ENCODE measurements at places on chromosomes 5 and 9.

GRCh38 chr5:108543486-108543885, 161.6 kb upstream of the FBXL17 start:
- DNase-seq = no peak

- no peak for DNase-seq
Measured at GRCh38 chr9:117343427-117343826, 71.4 kb downstream of the ASTN2 start.

DNA sequence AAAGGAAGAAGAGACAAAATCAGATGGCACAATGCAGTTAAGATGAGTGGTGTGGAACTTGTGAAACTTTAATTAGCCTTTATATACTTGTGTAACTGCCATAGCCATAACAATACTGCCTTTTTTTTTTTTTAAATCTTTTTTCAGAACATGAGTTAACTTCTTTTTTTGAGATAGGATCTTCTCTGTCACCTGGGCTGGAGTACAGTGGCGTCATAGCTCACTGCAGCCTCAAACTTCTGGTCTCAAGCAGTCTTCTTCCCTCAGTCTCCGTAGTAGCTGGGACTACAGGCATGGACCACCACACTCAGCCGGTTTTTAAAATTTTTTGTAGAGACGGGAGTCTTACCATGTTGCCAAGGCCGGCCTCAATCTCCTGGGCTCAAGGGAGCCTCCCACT, 37.2 kb downstream of the GPBP1 start:
- no peak for DNase-seq

DNA sequence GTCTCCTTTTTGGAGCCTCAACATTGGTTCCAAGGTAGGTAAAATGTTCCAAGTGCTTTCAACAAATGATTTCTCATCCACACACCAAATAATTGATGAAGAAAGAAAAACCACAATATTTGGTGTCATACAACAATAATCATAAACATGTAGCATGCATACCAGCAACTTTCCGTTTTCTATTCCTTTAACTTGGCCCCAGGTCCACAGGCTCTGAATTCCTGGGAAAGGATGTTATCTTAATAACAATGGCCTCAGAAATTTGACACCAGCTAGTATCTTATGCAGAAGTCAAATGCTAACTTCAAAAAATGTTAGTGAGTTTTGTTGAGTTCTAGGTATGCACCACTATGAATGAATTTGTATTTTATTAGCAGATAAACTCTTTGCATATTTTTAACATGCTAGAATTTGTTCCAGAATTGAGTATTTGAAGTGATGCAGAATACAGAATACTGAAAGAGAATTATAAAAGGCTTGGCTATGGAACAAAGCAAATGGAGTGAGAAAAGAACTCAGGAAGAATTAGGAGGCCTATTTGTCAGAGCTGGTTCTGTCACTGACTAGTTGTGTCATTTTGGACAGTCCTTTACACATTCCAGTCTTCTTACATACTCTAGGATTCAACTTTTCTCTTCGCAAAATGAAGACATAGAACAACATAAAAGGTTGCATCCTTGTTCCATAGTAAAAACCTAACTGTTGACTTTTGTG, 435.3 kb upstream of the TNC start:
- DNase-seq = no peak

- no peak for DNase-seq
Measured at GRCh38 chr9:17191082-17191481, 56.2 kb downstream of the CNTLN start.

GRCh38 chr5:31407921-31408693, 123.8 kb downstream of the DROSHA start:
- no peak for DNase-seq

DNA sequence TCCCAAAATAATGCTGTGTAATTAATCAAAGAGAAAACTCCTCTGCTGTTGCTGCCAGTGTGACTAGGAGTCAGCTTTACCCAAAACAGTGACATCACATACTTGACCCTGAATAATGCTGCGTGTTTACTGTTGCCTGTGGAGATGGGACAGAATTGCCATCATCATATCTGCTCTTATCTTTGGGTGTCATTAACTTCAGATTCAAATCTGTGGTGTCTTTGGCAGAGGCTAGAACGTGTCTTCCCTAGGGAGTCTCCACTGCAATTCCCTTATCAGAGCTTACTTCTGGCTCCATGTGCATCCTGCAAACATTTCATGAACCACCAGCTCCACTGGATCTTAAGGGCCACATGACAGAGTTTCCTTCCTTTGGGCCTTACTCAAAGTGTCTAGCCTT, 88.9 kb upstream of the MRPS30 start:
- DNase-seq = no peak

GRCh38 chr5:56253126-56253525, 20.0 kb upstream of the ANKRD55 start:
- DNase-seq = no peak

- no peak for DNase-seq
Measured at GRCh38 chr5:52808316-52808901, 20.7 kb downstream of the ITGA1 start.

- DNase-seq = no peak
Measured at GRCh38 chr5:181053488-181054121, 13.5 kb downstream of the BTNL9 start.

DNA sequence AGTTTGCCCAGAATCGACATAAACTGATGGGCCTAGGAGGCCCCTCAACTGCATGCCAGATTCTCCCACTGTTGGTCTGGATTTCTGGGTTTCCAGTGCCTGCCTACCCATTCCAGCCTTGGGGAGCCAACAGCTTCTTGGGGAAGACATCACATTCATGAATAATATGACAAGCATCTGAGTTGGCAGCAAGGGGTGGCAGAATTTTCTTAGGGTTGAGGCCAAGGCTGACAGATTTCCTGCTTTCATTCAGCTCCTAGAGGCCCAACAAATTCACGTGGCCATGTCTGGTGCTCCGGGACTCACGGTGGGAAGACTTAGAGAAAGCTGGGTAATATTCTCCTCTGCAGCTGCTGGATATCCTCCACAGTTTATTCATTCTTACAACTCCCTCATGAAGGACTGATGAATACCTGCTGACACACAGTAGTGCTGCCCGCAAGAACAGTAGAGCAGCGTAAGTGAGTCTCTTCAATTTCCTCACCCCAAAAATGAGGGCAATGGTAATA, 305.0 kb upstream of the TNC start:
- DNase-seq = no peak

DNA sequence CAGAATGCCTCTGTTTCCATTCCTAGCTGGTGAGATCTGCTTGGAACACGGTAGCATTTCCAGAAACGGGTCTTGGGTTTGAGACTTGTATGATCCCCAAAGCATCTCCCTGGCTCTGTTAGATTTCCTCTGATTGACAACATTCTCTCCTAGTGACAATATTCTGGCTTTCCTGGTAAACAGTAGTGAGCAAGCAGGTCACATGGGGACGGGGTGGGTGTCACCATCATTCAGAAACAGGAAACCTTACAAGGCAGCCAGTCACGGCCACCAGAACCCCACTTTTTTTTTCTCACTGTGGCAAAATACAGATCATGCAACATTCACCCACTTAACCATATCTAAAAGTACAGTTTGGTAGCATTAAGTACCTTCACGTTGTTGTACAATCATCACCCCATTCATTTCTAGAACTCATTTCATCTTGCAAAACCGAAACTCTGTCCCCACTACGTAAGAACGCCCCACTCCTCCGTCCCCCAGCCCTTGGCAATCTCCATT, 90.1 kb upstream of the LMX1B start:
- no peak for DNase-seq

DNA sequence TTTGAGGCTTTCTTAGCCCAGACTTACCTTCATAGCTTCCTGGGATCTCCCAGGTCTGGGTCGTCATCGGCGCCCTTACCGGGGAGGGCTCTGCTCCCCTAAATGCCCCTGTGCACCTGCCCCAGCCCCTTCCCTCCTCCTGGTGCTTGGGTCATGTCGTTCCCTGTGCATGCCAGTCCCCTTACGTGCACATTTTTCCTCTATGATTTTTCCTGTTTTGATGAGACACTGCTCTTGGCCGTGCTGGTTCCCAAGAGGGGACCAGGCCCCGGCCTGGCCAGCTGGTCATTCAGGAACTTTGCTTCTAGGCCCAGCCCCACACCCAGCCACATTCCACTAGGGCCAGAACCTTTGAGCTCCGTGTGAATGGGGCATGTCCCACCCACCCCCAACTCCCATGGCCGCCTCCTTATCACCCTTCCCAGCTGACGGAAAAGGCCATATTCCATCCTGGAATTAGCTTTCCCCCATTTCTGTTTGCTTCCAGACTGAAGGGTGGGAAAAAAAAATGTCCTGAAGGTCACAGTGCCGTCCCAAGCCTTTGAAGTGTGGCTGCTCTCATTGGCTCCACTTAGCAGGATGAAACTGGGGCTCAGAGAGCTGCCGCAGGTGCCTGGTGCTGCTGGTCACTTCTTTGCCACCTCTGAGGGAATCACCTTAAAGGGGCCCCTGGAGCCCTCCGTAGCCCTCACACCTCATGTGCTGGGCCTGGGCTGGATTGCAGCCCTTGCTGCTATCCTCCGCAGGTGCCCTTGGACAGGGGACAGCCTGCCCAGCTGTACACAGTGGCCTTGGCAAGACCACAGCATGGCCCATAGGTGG, 25.1 kb downstream of the ERGIC1 start:
- no peak for DNase-seq

DNA sequence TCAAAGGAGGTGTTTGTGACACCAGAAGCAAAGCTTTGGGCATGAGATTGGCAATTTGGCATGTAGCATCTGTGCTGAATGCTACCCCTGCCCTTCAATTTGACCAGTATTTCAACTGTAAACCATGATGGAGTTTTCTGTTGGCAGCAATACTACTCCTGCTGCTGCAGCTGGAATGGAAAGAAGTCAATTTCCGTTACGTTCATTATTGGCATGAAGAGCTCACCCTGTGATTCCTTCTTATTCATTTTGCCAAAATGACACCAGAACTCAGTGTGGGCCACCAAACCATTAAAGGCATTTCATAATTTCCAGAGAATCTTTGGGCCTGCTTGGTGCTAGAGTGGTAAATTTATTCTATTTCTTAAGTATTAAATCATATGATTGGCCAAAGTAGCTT, 433.1 kb upstream of the DMAC1 start:
- no peak for DNase-seq

DNA sequence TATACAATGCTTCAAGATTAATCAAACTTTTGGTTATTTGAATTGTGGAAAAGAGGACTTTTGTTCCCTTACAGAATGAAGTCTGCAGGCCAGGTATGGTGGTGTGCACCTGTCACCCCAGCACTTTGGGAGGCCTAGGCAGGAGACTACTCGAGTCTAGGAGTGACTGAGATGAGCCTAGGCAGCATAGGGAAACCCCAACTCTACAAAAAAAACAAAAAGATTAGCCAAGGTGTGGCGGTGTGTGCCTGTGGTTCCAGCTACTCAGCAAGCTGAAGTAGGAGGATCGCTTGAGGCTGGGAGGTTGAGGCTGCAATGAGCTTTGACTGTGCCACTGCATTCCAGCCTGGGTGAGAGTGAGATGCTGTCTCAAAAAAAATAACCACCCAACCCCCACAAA, 9.3 kb downstream of the CCNH start:
- no peak for DNase-seq

GRCh38 chr9:129482521-129483414, 138.1 kb downstream of the C9orf50 start:
- no peak for DNase-seq

DNA sequence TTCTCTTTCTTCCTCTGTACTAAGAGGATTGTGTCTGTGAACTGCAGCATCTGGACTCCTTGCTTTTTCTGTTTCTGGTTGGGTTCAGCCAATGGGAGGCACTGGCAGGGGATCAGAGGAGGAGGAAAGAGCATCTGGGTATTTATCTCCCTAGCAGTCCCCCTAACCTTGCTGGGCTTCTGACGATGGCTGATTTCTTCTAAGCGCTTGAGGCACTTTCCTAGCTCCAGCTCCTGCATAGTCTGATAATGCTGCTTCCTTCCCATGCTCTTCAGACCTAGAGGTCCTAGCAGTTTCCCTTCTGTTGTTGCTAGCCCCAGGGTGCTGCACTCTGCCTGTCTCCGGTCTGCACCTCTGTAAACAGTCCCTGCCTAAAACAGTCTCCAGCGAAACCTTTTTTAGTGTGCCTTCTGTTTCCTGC, 225.1 kb downstream of the PDZD2 start:
- no peak for DNase-seq

DNA sequence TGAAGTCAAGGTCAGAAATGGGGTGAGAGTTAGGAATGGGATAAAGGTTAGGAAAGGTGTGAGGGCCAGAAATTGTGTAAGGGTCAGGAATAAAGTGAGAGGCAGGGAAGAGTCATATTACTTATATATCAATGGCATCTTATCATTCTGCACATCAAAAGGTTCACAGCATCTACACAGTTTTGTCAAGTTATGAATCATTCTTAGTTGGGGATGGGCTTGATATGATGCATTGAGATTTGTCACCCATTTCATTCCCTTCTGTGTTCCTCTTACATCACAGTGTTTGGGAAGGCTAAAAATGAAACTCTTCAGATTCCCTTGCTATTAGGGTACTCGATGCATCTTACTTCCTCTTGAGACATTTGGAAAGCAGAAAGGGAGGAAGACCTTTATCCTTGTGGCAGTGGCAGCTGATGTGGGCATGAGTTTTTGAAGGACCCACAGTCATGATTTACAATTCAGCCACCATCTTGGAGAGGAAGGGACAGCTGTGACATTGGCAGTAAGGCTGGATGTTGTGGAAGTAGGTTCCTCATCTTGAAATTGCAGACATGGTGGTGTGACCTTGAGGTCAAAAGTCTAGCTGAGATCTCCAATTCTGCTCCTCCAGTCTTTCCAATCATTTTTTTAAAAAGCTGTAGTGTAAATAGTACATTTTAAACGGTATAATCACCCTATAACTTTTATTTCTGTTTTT, 24.2 kb upstream of the NPR3 start:
- no peak for DNase-seq

DNA sequence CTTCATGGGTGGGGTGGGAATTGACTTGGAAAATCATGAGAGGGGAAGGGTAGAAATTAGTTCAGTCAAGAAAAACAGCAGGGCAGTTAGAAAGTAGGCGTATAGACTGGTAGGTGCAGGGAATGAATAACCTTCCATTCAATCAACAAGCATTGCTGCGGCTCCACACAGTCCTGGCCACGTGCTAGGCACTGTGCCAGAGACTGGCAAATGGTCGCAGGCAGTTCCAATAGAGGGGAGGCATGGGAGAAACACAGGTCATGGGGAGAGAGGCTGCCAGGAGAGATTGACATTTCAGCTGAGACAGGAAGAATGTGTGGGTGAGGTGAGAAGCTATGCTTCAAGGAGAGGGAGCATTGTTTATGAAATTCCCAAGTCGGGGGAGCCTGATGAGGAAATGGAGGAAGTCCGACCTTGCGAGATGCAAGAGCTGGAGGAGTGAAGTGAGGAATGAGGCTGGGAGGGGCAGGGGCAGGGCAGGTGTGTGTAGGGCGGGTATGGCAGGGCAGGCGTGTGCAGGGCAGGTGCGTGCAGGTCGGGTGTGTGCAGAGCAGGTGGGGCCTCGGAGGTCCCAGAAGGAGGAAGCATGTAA, 54.4 kb upstream of the PPARGC1B start:
- DNase-seq = no peak

- DNase-seq = no peak
Measured at GRCh38 chr5:36880761-36881160, 4.2 kb downstream of the NIPBL start.

DNA sequence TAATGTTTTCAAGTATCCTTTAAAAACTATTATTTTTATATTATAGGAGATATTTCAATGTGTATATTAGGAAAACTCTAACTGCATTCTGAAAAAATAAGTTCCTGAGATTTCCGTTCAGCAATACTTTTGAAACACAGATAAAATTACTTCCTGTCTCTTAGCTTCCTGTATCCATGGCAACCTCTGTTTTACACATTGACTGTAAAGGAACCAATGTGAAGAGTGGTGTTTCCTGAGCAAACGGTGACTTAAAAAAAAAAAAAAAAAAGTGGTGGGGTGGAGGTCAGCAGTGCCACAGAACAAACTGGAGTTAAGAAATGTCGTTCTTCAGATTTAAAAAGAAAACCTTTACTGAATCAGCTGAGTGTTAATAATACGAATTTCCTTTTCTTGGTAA, at the start of gene LRRC70:
LRRC70 (plus strand) TSS at position 280 of the 400 bp plus-strand sequence. CDS start 620 bp downstream, outside the sequence.
- no peak for DNase-seq
